ENCODE measurements at places on chromosomes 2 and 18.

DNA sequence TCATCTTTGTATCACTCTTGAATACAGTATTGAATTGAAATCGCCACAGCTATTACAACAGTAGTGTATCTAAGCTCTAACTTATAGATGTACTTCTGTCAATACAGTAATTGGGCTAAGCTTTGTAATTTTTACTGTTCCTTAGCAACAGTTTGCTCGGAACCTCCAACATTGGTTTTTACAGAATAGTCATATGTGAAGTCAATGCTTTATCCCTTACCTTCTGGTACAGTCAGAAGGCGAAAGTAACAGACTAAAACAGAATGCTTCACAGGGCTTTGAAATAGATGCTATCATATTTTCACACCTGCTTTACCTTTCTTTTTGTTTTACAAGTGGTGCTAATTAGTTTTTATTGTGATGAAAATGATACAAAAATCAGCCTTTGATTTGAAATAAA, 46.9 kb upstream of the CYP20A1 start:
- DNase-seq = no peak

DNA sequence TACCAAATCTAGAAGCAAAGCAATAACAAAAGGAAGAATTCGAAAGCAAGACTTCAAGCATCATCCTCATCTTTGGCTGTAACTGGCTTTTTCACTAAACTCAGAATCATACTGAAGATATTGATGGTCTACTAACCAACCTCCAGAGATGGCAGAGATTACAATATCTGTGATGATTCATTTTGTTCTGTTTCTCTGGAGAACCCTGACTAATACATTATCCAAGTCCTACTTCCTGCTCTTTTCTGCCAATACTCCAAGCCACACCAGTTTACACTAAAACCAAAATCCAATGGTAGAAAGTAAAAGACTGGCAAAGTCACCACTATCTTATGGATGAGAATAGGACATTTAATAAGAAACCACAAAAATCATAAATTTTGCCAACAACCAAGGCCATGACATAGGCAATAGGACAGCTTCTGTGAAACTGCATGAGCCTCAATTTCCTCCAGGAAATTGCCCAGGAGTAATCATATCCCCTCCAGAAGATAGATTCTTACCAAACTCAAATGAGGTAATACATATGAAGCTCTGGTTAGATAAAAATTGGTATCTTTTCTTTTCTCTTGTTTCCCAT, 159.8 kb downstream of the METTL4 start:
- DNase-seq = no peak

DNA sequence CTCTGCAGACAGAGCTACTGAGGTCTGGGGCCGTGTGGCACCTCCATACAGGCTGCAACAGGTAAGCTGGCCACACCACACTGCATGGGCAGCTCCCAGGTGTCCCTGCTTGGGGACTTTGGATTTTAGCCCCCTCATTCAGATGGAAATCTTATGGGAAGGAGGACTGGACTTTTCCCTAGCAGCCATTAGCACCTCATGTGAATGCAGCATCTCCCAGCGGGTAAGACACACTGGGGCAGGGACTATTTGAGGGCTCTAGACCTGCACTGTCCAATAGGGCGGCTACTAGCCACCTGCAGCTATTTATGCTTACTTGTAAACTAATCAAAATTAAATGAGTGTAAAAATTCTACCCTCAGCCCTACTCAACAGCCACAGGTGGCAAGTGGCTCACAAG, 34.2 kb upstream of the GLI2 start:
- no peak for DNase-seq

DNA sequence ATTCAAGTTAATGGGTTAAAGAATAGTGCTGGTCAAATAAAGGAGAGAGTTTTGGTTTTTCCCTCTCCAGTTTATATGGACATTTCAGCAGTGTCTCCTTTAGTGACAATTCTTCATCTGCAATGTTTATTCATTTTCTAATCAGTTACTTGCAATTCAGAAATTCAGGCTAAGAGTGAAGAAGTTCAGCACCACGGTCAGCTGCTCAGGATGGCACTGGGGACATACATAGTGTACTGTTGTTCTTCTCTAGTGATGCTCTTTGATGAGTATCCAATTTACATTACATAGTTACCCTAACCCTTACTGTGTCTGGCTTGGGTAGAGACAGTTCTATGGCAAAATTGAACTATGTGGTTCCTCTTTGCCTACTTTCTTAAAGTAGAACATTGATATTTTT, 412.7 kb downstream of the CNTNAP5 start:
- DNase-seq = no peak

GRCh38 chr2:234305846-234306245, 191.0 kb downstream of the ARL4C start:
- DNase-seq = no peak

DNA sequence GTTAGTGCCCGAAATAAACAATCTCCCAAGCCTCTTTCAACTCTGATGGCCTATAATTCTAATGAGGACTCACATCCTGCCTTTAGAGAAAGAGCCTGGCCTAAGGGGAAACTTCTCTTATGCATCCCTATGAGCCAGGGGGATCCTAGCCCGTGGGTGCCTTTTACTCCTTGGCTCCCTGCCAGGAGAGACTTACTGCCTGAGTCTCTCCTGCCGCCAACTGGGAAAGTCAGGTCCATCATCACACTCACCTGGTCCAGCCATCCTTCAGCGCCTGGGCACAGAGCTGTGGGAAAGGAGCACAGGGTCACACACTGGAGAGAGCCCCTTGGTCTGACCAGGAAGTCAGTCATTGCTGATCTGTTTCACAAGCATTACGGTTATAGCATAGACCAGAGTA, 24.1 kb downstream of the ENOSF1 start:
- no peak for DNase-seq

DNA sequence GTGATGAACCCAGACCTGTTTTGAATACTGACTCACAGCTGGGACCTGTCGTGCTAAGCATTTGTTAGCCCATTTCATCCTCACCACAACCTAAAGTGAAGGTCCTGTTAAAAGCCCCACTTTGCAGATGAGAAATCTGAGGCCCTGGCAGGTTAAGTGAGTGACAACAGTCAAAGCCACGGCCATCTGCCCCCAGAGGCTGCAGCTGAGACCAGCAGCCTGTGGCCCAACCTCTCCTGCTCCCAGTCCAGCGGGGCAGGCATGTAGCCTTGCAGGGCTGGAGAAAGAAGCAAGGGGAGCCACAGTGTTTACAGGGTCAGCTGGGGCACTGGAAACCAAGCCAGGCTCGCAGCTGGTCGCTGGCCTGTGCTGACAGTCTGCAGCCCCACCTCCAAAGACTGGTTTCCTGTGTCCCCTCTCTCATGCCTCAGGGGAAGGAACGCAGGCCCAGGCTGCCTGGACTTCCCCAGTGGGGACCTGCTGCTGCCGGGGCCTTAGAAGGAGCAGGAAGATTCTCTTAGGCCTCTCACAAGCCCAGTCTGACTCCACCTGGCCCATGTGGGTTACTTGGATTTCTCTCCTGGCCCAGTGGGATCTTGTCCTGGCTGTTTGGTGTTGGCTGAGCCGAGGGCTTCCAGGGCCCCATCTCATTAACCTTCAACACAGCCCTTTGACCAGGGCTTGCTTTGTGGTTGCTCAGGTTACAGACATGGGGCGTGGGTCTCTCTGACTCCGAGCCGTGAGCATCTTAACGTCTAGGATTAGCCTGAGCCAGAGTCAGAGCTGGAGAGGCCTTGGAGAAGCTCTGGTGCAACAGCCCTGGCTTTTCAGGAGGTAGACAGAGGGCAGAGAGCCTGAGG, 1.7 kb downstream of the INPP5D start:
- no peak for DNase-seq

DNA sequence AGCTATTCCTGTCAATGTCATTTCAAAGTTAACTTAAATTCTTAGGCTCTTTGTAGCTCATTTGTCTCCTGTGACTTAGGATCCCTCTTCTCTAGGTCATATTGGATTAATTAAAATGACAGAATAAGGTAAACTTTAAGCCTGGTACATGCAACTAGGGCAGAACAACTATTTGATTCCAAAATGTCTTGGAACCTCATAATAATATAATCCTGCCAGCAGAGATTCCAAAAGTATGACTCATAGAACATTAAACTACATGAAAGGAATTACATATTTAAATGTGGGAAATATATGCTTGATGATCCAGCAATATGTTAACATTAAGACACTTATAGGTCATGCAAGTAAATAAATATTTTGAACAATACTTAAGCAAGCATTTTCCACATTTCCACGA, 63.3 kb downstream of the COL3A1 start:
- no peak for DNase-seq

DNA sequence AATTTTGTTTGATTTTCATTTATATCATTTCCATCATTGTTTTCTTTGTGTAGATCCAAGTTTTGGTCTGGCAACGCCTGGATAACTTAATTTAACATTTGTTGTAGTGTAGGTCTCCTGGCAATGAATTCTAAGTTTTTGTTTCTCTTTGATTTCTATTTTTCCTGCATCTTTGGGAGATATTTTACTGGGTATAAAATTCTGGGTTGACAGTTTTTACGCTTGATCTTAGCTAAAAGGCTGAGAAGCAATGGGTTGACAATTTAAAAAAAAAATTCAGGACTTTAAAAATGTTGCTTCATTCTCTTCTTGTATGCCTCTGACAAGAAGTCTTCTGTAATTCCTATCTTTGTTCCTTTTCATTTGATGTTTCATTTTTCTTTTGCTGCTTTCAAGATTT, 8.6 kb downstream of the LYPD6B start:
- DNase-seq = no peak

DNA sequence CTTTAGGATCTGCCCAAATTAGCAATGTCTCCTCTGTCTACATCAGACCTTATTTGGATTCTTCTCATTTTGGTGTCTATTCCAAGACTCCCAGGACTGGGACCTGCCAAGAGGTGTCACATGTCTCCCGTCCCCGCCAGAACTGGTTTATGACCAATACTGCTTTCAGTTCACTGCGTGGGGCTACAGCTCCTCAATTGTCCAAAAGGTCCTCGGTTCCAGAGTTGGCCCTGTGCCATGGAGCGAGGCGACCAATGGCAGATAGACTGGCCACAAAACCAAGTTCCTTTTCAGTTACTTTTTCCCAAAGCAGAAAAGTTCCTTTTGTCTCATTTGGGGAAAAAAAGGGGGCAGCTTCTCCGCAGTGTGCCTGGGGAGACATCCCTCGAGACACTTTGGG, 144.1 kb upstream of the ZNF236 start:
- no peak for DNase-seq

- no peak for DNase-seq
These were observed 37.6 kb downstream of the ALPK2 start for GRCh38 chr18:58591286-58591685.

DNA sequence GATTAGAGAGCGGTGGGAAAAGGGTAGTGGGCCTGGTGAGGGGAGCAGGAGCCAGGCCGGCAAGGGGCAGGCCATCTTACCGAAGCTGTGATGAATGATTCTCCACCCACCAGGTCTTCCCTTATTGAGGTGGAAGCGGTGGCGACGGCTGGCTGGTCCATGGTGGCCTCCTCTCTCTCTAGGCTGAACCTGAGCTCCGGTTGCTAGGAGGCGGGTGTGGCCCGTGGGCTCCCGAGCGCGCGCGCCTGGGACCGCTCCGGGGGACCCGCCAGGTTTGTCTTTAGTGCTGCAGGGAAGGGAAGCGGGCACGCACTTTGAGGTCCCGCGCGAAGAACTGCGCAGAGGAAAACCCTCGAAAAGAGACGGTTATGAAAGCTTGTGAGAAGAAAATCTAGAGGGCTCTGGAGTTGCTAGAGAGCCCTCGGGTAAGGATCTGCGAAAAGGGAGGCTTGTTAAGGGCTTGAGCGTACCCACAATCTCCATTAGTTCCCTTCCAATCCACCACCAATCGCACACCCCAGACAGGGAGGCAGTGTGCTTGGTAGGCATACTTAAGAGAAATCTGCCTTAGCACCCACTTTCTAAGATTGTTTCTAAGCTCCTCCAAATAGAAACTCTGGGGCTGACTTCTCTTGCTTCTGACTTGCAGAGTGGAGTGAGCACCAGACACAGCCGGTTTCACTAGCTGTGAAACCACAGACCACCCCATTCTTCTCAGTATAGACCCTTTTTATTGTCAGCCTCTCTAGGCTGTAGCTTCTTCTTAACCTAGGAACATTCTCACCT, at the start of gene STPG4:
Gene STPG4 (minus strand): TSS at position 218 of the 786 bp plus-strand sequence. CDS start 57 bp downstream, at position 161.
- DNase-seq = no peak

GRCh38 chr2:174656676-174657176, 59.1 kb upstream of the WIPF1 start:
- no peak for DNase-seq

DNA sequence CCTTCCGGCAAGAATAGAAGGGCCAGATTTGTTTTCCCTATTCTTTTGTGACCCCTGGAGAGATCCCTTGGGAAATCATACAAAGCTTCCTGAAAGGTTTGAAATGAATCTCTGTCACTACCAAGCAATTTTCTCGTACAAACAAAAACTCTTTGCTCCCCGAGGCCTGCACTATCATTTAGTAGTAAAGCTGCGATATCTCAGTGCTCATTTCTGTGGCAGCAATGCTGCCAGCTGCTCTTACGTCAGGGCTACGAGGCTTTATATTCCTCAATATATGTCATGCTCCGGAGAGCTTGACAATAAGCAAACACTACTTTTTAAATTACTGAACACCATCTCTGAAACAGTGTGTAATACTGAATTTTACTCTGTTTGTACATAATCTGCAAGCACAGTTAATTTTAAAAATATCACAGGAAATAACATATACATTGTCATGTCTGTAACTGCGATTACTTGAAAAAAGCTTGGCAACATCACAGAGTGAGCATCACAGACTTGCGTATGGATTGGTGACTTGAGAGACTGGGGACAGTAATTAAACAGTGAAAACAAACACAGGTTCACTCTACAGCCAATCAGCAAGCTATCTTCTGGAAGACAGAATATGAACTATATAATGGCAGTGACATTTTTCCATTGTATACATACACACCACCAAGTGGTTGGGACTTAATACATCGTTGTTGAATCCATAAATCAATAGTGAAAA, 403.3 kb upstream of the NETO1 start:
- DNase-seq = no peak

GRCh38 chr2:120716641-120717585, 18.8 kb upstream of the GLI2 start:
- no peak for DNase-seq

DNA sequence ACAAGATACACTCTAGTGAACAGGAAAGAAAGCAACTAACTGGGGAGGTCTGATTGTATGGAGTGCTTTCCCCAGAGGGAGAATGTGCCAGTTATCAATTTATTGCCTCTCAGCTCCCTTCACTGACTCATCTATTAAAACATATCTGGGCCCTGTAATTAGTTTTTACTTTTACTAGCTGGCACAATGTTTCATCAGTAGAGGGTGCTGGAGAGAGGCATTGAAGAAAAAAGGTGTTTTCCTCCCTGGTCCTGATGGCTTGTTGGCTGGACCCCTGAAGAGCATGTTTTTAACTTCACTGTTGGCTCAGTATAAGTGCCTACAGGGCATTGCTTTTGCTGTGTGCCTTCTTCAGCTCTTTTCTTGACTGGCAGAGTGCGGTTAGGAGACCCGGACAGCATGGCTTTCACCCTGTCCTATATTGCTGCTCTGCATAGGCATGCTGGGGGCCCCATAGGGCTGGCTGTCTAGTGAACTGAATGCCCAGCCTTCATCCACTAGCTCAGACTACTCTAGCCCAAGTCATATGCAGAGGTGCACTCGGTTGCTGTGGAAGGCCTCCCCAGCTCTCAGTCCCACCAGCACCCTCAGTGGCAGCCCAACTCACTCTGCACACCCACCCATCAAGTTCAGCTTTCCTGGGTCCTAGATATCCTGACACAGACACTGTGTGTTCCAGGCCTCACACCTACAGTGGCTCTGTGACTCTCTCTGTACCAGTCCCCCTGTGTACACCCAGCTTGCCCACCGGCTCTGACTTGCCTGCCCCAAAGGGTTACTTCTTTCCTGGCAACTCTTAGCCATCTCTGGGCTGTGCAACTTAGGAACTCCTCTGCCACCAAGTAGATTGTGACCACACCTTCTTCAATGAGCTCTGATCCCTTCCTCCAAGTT, 62.3 kb upstream of the ACYP2 start:
- DNase-seq = no peak

All from H1 (cell line).